Stimulated activated CD4-positive, alpha-beta T cell treated with anti-CD3 and anti-CD28 coated beads, Interleukin-1b, Interleukin-23, amount 100 ng/mL, for 1 hour (primary cell): ENCODE measurements at places on chromosomes 7 and 10.
A peak's percentile ranks its signal among the peaks of the same experiment; 100 is the strongest.

GRCh38 chr7:2209146-2209960 is 23.4 kb downstream of the MAD1L1 start:
- DNase-seq = no peak

DNA sequence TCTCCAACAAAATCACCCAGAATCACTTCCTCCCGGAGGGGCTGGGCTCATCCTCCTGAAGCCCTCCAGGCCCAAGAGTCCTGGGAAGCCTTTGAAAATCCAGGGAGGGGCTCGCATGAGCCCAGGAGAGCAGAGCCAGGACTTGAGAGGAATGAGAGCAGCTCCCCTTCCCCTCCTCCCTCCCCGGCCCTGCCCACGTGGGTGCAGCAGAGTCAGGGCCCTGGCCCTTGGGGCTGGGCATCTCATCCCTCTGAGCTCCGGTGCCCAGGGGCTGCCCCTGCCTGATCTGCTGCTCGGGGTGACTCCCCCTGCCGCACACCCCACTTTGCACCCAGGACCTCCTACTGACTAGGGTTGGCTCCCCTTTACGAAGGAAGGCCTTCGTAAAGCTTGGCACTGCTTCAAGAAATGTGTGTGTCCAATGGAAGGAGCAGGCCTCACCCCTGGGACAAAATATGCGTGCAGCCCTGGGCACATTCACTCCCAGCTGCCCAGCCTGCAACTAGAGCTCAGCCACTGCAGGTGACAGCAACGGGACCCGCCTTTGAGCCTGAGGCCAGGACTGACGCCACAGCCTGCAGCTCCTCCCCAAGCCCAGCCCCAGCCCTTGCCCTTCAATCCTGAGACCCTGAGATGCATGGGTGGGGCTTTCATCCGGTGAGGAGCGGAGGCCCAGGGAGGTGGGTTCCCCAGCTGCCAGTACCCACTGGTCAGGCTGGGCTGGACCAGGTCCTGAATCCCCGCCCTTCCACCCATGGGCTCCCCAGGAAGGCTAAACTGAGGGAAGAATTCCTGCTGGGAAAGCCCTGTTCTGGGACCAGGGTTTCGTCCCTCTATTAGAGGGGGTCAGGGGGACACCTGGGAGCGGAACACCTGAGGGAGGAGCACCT is 21.8 kb downstream of the PWWP2B start:
- no peak for DNase-seq

GRCh38 chr10:17737027-17737965 is 14.7 kb upstream of the TMEM236 start:
- DNase-seq = no peak

DNA sequence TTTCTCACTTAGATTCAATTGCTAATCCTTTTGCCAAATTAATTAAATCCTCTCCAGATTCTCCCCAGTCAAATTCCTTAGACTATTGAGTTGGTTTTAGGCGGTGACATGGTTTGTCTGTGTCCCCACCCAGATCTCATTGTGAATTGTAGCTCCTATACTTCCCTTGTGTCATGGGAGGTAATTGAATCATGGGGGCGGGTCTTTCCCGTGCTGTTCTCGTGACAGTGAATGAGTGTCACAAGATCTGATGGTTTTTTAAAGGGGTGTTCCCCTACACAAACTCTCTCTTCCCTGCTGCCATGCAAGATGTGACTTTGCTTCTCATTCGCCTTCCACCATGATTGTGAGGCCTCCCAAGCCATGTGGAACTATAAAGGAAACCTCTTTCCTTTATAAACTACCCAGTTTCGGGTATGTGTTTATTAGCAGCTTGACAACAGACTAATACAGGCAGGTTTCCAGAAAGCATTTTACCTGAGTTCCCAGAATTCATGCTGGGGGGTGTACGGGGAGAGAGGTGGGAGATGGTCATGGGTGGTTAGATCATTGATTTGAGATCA is 44.7 kb upstream of the GARS1 start:
- DNase-seq = no peak

- DNase-seq = peak; percentile 16
Observed at GRCh38 chr10:132961787-132962622, 19.6 kb upstream of the CFAP46 start.

- no peak for DNase-seq
Observed at GRCh38 chr10:122323941-122324675, 50.4 kb upstream of the PLEKHA1 start.

GRCh38 chr7:1948887-1949680 is 279.0 kb downstream of the ELFN1 start:
- DNase-seq = no peak

DNA sequence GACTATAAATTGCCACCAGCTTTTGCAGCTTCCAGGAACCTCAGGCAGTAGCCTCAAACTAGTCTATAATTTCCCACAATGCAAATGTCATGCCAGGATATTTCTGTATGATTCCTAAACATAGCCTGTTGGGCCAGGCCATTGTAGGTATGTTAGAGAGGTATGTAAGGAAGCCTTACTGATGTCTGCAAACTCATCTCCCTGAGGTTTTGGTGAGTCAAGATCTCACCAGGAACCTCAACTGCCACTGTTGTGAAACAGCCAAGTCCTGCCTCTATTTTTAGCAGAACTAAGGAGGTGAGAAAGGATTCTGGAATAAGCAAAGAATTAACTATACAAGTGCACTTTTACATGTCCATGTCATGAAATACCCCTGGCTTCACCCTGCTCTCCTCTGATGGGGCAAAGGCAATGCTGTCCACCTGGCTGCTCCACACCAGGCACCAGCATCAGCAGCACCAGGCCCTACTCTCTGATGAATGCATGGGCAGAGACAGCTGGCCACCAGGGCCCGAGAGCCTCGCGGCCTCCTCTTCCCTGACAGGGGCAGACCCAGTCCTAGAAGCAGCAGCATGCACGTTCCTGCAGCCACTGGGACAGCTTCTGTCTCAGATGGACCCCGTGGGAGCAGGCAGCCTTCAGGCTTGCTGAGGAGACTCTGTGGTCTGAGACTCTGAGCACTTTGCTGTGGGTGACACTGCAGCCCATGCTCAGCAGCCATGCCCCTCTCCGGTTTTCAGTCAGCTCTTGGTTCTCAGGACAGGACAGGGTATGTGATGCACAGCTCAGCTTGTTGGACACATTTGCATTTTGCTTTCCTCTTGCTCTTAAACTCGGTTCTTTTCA is 147.3 kb downstream of the ZMYND11 start:
- no peak for DNase-seq

DNA sequence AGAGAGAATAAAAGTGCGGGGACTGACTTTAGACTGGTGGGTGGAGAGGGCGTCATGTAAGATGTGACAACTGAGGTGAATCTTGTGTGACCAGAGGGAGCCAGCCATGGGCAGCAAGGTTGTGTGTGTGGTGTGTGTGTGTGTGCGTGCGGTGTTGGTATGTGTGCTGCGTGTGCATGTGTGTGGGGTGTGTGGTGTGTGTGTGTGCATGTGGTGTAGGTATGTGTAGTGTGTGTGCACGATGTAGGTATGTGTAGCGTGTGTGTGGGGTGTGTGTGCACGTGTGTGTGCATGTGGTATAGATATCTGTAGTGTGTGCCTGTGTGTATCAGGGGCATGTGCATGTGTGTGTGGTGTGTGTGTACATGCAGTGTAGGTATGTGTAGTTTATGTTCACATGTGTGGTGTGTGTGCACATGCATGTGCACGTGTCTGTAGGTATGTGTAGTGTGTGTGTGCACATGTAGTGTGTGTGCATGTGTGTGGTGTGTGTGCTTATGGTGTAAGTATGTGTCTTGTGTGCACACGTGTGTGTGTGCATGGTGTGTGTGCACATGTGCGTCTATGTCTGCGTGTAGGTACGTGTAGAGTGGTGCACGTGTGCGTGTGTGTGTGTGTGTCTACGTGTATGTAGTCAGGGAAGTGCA is 312.3 kb upstream of the MKI67 start:
- DNase-seq = no peak

DNA sequence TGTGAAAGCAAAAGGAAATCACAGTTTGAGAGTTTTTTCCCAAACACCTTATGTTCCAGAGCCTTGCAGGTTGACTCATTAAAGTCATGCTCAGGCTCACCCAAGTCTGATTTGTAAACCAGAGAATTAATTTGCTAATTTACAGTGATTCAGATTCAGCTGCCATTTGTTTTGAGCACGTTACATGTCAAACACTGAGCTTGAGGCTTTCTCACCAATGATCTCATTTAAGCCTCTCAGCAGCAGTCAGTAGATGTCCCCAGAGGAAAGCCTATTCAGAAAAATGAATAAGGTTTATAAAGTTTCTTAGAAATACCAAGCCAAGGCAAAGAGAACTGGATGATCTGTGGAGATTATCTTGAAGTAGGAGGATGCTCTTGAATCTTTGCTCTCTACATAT is 420.4 kb downstream of the HTR7 start:
- DNase-seq = no peak

DNA sequence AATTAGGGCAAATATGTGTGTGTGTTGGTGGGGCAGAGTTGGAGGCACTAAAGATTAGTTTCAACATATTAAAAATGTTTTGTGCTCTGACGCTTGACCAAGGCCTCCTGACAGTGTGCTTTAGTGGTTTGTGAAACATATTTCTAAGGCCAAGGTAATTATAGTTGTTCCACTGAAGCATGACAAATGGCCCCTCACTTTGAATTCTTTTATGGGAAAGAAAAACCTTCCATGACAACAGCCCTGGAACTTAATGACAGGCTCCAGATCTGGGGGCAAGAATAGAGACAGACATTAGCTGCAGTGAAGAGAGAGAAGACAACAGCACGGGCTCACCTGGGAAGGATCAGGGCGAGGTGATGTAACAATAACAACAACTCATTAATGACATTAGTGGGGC is 155.8 kb downstream of the CHN2 start:
- no peak for DNase-seq

DNA sequence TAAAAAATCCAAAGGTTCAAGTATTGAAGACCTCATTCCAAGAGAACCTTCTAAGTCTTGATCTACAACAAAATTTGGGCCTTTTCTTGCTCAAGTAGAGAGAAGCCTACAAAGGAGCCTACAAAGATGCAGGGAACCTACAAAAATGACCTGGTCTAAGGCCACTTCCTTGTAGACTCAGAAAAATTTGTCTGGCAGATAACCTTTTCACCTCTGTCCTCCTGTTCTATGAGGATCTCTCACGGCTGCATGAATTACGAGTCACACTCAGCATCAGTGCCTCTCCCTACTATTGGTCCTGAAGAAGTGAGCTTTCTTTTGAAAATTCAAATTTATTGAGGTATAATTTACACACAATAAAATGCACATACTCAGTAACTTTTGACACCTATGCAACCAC is 29.3 kb downstream of the CCNJ start:
- DNase-seq = no peak

DNA sequence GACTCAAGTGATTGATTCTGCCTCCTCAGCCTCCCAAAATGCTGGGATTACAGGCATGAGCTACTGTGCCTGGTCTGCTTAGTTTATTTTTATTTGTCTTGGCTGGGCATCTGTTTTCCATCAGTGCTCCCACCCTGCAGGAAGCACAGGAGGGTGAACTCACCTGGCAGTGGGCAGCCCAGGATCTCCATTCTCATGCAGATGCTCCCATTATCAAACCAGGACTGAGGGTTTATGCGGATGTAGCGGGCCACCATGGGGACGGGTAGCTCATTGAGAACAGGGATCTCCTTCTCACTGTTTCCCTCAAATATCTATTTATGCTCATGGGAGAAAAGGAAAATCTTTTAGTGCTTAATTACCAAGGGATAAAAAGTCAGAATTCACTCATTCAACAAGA is 93.8 kb downstream of the CPXM2 start:
- no peak for DNase-seq

- no peak for DNase-seq
Observed at GRCh38 chr10:126350216-126350992, 37.9 kb downstream of the ADAM12 start.

GRCh38 chr7:72413886-72414285 is 1.7 kb upstream of the CALN1 start:
- no peak for DNase-seq

DNA sequence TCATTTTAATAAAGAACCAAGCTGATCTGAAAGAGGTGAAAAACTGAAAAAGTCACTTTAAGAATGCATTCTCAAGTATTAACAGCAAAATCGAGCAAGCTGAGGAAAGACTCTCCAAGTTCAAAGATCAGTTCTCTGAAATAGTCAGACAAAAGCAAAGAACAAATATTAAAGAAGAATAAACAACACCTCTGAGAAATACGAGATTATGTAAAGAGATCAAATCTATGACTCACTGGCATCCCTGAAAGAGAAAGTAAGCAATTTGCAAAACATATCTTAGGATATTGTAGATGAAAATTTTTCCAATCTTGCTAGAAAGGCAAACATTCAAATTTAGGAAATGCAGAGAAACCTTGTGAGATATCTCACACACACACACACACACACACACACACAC is 138.4 kb upstream of the HGF start:
- no peak for DNase-seq

DNA sequence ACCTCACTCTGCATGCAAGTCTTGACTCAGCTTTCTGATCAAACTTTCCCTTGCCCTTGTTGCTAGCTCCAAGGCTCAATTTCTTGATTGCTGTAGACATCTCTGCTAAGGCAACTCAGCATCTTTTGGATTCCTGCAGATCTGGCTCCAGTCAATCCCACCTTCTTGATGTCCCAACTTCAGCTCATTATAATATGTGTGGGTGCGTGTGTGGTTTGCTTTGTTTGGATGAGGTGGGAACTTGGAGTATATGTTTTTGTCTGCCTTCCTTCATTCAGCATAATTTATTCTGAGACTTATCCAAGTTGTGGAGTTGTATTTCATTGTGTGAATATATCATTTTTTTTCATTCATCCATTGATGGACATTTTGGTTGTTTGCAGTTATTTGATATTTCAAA is 364.8 kb upstream of the IGFBP3 start:
- DNase-seq = no peak

DNA sequence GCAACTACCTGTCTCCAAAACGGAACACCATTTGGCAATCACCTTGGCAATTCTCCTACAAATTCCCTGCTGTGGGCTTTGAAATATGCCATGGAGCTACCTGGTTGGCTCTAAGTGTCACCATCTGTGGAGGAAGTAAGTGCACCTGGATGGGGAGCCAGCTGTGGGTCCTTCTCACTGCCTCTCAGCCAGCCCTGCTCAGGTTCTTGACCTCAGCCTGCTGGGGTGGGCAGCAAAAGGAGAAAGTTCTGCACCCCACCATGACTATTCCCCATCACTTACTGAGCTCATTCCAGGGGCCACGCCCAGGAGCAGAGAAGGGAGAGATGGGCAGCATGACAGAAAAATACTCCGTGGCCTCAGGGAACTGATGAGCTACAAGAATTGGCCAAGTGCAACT is 158.7 kb downstream of the TNS3 start:
- DNase-seq = no peak

- no peak for DNase-seq
Observed at GRCh38 chr7:24786941-24787340, 29.7 kb upstream of the GSDME start.

DNA sequence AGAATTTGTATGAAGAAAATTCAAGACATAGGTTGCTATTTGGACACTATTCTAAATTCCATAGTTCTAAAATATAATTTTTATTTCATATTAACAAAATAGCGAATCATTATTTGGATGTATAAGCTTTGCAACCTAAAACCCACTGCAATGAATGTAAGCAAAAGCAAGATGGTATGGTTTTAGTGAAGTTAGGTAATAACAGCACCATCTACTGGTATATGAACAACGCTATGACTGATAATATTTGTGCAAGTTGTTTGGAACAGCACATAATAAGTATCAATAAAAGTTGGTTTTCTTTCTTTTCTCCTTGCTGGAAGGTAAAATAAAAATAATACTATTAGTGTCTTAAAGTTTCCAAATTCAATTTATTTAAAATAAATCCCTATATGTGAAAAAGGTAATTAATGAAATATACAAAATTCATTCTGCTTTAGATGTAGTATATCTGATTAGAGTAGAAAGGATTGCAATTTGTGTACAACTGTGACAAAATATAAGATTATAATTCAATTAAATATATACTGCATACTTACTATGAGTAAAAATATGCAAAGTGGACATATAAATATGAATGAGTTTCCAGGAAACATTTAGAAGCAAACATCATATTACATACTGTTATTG is 79.0 kb upstream of the LSM8 start:
- DNase-seq = no peak
